ENCODE measurements at places on chromosomes 7 and 10.

GRCh38 chr10:18649364-18649959, 1.9 kb downstream of the NSUN6 start:
- no peak for DNase-seq

GRCh38 chr7:105786520-105787470, 89.6 kb downstream of the ATXN7L1 start:
- DNase-seq, result peak; percentile 34

DNA sequence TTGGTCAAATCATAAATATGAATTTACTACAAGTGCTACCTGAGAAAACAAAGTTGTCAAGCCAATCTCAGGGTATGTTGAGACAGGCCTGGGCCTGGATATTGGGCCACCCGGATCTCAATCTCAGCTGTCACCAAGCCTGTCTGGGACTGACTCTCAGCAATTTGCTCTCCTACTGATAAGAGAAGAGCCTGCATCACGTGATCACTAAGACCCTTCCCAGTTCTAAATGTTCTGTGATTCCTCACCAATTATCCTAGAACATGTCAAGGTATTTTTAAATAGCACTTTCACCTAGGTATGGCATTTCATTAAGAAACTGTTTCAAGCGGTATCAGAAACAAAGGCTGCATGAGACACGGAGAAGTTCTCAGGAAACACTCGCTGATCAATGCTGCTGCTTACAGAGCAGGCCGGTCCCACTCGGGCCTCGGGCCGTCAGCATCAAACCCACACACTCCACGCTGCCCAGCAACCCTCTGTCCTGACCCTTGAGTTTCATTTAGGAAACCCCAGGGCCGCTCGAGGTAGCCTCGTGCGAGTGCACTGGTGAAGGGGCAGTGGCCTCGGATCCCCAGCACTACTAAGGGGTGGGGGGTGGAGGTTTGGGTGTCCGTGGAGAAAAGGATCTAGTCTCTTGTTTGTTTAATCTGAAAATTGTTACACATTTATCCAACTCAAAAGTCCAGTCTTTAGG, 4.1 kb downstream of the KLF6 start:
- no peak for DNase-seq

- no peak for DNase-seq
These were observed 3.1 kb upstream of the HOXA10 start for GRCh38 chr7:27176962-27177794.

DNA sequence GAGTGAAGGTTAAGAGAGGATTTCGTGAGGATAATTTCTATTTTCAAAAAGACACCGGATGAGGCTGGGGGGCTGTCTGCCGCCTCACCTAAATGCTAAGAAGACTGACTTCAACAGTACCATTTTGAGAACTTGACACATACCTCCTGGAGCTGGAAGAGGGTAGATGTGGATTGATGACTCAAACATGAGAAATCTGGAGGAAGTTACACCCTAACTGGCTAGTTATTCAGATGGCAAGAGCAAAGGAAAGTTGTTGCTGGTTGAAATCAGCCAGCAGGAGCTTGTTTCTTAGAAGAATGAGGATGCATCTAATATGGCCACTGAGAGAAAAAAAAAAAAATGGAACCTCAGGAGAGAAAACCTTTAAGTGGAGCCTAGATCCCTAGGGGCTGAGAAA, 76.2 kb upstream of the KIAA1217 start:
- no peak for DNase-seq
